ENCODE measurements at places on chromosomes 7 and 10.

DNA sequence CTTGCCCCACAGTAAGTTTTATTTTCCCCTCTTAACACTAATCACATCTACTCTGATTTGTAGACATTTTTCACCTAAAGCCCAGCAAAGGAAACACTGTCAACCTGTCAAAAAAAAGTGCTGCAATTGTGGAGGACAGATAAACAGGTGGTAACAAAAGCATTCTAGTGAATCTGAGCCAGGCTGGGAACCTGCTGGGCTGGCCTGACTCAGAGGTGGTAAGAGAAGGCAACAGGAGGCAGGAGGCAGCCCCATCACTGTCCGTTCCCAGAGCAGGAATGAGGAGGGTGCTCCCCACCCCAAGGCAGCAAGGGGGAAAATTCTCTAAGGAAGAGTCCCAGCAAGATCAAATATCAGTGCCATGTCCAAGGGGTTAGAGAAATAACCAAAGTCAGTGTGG is 19.5 kb upstream of the HERPUD2 start:
- no peak for DNase-seq

GRCh38 chr10:79237454-79238157 is 109.7 kb upstream of the PPIF start:
- DNase-seq: no peak

- DNase-seq: no peak
Observed at GRCh38 chr10:6497620-6498019, 82.5 kb downstream of the PRKCQ start.

DNA sequence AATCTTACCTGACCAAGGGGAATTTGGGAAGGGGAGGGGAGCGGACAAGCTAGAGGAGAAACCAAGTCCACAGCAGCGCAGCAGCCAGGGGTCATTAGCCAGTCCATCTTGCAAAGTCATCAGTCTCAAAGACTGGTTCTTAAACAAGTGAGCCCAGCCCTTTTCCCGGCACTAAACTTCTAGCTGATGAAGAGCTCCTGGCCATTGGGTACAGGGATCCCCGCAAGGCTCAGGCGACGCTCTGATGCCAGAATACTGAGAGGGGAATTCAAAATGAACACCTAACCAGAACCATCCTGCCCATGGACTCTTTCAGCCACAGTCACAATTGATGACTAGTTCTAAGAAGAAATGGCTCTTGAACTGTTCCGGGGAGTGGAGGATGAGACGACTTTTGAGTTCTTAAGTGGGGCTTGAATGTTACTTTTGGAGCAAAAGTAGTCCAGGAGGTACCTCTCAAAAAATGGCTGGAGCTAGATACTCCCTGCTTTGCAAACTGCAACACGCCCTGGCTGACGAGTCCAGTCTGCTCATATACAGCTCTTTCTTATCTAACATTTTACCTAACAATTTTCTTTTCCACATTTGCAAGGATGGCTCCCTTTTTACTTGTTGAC is 2.5 kb upstream of the TWIST1 start:
- DNase-seq: no peak

GRCh38 chr10:285216-285615 is 150.0 kb downstream of the ZMYND11 start:
- no peak for DNase-seq

- no peak for DNase-seq
Observed at GRCh38 chr7:70439651-70440050, 692.3 kb upstream of the GALNT17 start.

DNA sequence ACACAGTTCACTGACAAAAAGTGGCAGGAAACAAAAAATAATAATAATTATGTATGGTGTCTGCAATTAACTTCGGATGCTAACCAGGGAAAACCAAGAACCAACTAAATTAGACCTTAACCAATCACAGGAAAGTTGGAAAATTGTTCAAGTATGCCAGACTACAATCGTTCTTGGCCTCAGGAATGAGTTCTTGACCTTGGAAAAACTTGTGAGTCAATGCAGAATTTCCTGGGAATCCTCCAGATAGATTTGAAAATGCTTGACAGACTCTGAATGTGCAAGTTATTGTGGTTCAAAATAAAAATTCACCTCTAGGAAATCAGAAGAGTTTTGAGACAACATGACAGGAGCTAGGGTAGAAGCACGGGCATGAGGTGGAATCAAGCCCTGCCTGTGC is 171.5 kb downstream of the C7orf25 start:
- no peak for DNase-seq

GRCh38 chr10:12792889-12793556 is 208.5 kb downstream of the CCDC3 start:
- DNase-seq: no peak

DNA sequence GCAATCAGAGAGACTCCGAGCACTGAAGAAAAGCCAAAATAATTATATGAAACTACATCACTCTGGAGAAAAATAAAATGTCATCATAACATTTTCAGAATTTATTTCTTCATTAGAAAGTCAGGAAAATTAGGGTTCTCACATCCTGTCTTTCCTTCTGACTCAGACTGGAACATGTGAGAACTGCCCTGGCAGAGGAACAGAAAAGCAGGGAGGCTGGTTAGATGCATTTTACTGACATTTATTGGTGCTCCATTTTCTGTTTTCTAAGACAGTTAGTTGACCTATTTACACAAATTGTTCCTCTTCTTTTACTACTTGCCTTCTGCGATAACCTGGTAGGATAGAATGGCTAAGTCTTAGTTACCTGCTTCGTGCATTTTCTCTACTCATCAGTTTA is 58.6 kb upstream of the ANK3 start:
- no peak for DNase-seq

DNA sequence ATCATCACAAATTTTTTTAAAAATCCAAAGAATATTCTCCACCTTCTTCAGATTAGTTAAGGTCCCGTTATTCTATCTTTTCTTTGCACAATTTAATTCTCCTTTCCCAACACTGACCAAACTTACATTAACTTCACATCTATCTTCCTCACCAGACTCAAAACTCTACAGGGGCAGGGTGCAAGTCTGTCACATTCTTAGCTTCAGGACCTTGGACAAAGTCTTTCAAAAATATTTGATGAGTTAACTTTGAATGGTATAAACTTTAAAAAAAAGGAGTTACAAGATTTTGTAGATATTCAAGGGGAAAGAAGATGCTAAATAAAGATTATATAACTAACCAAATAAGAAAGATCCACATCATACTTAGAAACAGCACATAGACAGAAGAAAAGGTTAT is 132.7 kb downstream of the ZNF438 start:
- no peak for DNase-seq
